Activated CD4-positive, CD25-positive, alpha-beta regulatory T cell treated with anti-CD3 and anti-CD28 coated beads, Interleukin-2, amount 50 U/mL, for 72 hours (primary cell): ENCODE measurements at places on chromosomes 7 and 10.

DNA sequence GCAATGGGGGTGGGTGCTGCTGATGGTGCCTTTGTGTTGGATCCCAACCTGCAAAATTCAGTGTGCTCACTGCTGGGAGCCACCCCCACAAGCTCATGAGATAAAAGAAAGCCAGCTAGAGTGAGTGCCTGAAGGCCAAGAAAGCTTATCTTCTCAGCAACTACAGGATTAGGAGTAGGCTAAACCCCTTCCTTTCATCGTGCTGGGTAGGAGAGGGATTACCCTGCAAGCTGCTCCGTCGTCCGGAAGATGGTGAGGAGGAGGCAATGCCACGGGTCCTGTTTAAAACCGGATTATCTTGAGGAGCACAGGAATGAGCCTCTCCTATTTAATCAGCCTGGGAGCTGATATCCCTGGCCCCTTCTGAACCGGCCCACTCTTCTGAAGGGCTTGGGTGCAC lies 258.0 kb downstream of the GALNT17 start:
- no peak for DNase-seq

DNA sequence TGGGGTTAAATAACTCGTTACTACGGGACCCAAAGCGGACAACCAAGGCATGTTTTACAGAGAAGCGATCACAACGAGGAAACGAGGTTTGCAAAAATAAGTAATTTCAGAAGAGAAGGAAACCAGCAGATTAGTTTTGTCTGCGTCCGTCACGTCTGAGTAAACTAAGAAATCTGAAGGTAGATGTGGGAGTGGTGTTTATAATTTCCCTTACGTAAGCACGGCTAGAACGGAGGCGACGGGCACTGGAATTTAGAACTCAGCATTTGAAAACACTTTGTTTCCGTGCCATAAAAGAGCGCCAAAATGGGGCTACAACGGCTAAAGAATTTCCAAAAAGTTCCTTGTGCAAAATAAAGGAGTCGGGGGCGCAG lies 718 bp upstream of the UMAD1 start:
- DNase-seq, result no peak

GRCh38 chr10:126080879-126081411 lies 184.6 kb downstream of the FANK1 start:
- DNase-seq, result no peak

- no peak for DNase-seq
Observed at GRCh38 chr10:67837541-67838314, at the start of gene DNAJC12. DNAJC12 (minus strand) TSS chr10:67838188; CDS start chr10:67838011, 177 bp downstream.

GRCh38 chr7:16847381-16847860 lies 34.4 kb downstream of the AGR3 start:
- no peak for DNase-seq

DNA sequence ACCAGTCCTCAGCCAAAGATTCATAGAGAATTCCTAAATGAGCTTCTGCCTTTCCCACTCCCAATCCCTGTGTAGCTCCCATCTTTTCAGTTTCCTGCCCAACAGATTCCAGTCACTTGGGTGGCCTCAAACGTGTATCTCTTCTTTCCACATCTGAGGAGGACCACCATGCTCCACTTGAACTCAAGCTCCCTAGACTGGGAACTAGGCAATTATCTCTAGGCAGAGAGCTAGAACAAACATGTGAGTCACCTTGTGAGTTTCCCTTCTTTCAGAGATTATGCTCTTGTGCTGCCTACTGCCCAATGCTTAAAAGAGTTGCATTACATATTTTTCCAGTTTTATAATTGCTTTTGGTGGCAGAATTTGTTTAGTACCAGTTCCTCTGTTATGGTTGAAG lies 178.0 kb downstream of the MDFIC start:
- no peak for DNase-seq

DNA sequence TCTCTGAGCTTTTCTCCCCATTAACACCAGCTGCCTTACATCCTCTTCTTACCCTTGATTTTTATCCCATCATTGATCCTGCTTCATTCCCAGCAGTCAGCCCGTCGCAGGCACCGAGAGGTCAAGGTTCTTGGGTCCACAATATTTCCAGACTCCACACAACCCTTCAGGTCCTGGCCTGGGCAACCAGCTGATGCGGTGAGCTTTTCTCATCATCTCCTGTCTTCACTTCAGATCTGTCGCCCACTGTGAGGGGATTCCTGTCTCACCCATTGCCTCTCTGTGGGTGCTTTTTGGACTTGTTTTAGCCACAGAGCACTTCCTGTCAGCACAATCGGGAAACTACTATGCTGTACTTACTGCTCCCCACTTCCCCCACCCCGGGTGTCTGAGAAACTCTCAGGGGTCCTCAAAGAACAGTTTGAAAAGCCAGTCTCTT lies 8.4 kb upstream of the PVRIG start:
- DNase-seq, result no peak

- DNase-seq, result no peak
Observed at GRCh38 chr10:116158036-116158435, 115.0 kb downstream of the GFRA1 start.

GRCh38 chr10:58773341-58773740 lies 260.7 kb downstream of the BICC1 start:
- no peak for DNase-seq

- no peak for DNase-seq
Observed at GRCh38 chr10:113135025-113135424, 185.0 kb downstream of the TCF7L2 start.

DNA sequence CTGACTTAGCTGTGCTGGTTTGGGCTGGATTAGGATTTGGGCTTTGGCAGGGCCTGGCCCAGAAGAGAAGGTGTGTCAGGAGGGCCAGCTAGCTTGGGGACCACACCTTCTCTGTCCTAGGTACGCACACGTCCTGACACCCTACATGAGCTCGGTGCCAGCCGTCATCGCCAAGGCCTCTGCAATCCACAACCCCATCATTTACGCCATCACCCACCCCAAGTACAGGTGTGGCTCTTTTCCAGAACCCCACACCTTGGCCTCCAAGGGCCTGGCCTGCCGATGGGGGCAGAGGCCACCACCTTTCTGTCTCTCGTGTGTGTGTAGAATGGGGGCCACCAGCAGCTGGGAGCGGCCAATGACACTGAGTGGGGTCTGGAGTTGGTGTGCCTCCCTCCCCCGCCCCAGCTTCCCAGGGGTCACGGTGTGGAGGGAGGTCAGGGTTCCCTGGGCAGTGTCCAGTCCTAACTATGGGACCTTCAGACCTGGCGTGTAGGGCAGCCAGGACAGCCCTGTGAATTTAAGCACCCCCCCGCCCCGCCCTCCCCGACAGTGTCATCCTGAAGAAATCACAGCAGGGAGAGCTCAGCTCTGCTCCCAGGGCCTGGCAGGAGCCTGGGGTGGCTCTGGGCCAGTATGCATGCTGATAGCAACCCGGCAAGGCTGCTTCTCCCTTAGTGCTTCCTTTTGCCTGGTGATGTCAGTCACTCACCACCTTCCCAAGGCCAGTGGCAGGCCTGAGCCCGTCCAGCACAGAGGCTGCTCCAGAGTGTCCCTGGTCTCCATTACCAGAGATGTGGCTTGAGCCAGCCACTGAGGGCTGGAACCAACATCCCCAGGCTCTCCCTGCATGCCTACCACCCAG lies 6.9 kb upstream of the LDB3 start:
- DNase-seq, result no peak

- DNase-seq, result no peak
Observed at GRCh38 chr10:4181081-4181480, 396.1 kb upstream of the KLF6 start.

- DNase-seq, result no peak
Observed at GRCh38 chr7:102140952-102141370, 145.7 kb upstream of the SH2B2 start.

- no peak for DNase-seq
Observed at GRCh38 chr10:76255241-76255640, 823.8 kb downstream of the LRMDA start.

- no peak for DNase-seq
Observed at GRCh38 chr7:75905785-75906604, 9.0 kb upstream of the POR start.

DNA sequence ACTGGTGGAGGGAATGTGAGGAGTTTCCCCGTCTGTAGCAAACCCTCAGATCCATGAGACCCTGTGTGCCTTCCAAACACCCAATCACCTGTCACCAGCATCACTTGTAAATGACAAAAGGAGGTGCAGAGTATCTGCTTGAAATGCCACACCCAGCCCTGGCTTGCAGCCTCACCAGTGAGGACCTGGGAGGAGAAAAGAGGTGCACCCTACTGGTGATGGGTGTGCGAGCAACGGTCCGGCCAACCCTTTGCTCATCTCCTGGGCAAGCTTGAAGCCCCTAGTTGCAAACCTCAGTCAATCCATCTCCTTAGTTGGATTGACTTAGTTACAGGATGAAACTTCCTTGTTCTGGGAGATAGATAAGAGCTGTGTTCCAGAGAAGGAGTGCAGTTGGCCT lies 62.4 kb upstream of the WAPL start:
- no peak for DNase-seq

- DNase-seq, result no peak
Observed at GRCh38 chr7:41438705-41439514, 264.0 kb downstream of the INHBA start.

DNA sequence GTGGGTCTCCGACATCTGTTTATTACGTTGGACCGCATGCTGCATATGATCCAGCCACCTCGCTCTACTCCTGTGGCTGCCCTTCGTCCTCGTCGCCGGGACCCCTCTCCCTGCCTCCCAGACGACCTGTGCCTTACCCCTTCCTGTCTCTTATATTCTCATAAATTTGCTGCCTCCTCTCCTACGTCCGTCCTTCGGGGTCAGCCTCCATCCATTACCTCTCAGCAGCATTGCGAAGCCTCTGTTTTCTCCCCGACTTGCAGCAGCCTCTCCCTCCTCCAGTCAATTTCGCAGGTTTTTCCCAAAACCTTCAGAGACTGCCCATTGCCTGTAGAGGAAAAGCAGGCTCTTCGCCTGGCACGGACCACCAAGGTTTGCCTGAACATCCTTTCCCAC lies 39.4 kb upstream of the LEP start:
- DNase-seq, result no peak

DNA sequence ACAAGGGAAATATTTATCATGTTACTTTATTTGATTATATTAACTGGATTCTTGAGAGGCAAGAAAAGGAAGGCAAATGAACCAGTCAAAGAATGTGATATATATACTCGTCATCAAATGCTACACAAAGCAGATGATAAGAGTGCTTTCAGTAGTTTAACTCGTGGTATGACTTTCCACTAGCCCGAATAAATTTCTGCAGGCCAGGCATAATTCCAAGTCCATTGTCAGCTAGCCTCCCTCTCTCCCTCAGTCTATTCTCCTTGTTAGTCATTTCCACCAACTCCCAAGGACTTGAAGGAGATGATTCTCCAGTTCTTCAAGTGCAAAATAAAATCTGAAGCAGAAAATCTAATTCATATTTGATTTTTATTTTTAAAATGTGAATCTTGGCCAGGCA lies 190.5 kb downstream of the GLI3 start:
- DNase-seq, result no peak

- DNase-seq, result no peak
Observed at GRCh38 chr7:14765731-14766130, 136.8 kb downstream of the DGKB start.
